ENCODE measurements at places on chromosomes 11 and 22.

DNA sequence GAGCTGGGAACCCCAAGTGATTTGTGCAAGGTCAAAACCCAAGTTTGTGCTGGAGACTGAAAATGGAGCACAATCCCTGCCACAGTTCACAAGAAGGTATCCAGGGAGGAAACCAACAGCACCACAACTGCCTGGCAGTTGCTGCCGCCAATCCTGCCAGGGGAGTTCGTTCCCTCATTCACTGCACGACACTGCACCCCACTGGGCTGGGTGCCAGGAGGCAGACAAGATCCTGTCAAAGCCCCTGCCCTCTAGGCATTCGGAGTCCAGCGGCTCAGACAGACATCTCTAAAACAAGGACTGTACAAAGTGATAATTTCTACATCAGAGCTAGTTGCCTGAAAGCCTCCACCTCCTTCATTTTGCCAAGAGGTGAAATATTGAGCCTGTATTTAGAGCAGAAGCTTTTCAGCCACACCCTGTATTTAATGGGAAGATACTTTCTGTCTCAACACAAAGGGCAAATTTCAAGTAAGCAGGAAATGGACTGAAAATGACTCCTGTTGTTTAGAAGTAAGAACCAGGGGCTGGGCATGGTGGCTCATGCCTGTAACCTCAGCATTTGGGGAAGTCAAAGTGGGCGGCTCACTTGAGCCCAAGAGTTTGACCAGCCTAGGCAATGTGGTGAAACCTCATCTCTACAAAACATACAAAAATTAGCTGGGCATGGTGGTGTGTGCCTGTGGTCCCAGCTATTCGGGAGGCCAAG, 277.4 kb upstream of the NARS2 start:
- DNase-seq: no peak

GRCh38 chr11:23988381-23989006, 508.4 kb upstream of the LUZP2 start:
- DNase-seq: no peak

DNA sequence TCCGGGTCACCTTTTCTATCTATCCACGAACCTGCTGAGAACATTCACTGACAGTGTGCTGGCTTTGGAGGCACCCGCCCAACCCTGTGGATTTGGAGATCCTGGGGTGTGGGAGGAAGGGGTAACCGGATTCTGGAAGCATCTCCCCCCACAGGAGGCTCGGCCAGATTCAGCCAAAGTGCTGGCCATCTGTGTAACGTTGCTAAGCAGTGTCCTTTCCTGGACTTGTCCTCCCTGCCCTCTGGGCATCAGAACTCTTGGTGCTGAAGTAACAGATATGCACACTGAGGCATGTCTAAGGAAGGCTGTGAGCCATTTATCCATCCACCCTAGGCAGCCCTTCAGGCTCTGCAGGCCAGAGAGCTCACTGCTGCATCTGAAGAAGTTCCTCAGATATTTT, 85.7 kb downstream of the SNX19 start:
- no peak for DNase-seq

GRCh38 chr11:7016011-7016410, 4.1 kb downstream of the ZNF214 start:
- no peak for DNase-seq

DNA sequence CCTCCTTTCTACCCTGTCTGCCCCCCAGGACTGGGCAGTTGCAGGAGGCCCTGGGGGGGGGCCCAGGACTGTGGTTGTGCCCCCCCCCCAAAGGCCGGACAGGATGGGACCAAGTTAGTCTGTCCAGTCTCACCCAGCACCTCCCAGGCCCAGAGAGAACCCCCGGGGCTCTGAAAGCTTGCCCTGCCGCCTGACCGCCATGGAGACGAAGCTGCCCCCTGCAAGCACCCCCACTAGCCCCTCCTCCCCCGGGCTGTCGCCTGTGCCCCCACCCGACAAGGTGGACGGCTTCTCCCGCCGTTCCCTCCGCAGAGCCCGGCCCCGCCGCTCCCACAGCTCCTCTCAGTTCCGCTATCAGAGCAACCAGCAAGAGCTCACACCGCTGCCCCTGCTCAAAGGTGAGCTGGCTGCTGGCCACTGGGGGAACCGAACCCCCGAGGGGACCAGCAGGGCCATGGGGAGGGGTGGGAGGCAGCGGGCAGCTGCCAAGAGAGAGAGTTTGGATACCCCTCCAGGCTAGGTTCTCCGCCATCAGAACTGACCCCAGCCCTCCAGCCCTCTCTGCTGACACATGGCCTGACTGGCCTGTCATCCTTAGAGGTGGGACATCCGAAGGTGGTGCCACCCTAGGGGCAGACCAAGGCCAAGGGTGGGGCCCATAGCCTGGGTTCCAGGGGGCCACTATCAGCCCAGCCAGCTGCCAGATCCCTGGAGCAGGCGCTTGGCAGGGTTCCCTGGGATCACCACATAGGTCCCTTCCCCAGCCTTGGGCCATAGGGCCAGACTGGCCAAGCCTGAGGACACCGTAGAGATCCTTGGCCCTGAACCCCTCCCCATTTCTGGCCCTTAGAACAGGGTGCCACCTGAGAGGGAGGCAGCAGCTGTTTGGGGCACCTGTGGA, 1.3 kb downstream of the PPP2R5B start:
- DNase-seq: no peak

GRCh38 chr11:18485913-18486528, 30.4 kb downstream of the LDHAL6A start:
- DNase-seq: no peak

DNA sequence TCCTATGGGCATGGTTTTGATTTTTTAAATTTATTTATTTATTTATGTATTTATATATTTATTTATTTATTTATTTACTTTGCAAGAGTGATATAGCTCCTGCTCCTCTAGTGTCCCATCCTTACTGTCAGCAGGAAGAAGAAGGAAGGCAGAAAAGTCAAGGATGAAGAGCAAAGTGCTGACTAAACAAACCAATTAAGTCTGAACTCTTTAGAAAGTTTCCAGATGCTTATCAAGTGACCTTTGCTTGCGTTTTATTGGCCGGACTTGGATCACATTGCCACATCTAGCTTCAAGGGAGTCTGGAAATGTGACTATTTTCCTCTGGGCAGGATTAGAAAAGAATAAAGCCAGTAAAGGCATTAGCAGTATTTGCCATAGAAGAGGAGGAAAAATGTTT, 8.7 kb upstream of the OR4B1 start:
- DNase-seq: no peak

- no peak for DNase-seq
Measured at GRCh38 chr11:5505363-5506048, 4.3 kb downstream of the UBQLN3 start.

- no peak for DNase-seq
Measured at GRCh38 chr11:95653680-95654079, 135.9 kb downstream of the FAM76B start.

DNA sequence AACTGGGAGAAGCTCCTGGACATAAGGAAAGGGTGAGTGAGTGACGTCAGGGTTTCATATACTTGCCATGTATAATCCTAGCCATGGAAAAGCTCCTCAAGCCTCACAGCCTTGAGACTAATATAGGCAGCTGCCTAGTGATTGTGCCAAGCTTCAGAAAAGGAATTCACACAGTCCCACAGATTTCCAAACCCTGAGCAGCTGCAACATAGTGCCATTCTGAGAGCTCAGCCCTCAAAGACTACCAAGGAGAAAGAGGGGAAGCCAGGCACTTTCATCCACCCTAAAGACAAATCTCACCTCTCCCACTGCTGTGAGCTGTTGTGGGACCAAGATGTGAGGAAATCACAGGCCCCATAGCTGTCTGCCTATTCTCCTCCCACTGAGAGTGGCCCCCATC, 707.9 kb upstream of the ANO5 start:
- no peak for DNase-seq

- DNase-seq: no peak
Measured at GRCh38 chr11:20049231-20049630, 111.0 kb downstream of the DBX1 start.
